Bladder microvascular endothelial cell (primary cell): ENCODE measurements at places on chromosomes 1 and 21. TPM values are rescaled to one million over a fixed set of nuclear protein-coding genes. Genes with fewer than 3 reads are reported as not detected.

The NCF2 gene
- under 0.01 TPM in 1 of 2 replicates, not detected in the other for total RNA-seq

The IGSF9 gene
- not detected in 2 replicates for total RNA-seq

The FAM110D gene
- 3.1 and 7.9 TPM in 2 replicates for total RNA-seq

The RGS4 gene
- 12.0 and 29.3 TPM in 2 replicates for total RNA-seq

The PAPPA2 gene
- total RNA-seq = 0.16 and 0.31 TPM in 2 replicates

The RUSC1 gene
- 11.3 and 12.4 TPM in 2 replicates for total RNA-seq

The ZP4 gene
- not detected in 2 replicates for total RNA-seq

The A3GALT2 gene
- not detected in 2 replicates for total RNA-seq

The CYP4A22 gene
- total RNA-seq = not detected in 2 replicates

The HPCAL4 gene
- not detected in 2 replicates for total RNA-seq

The PTPRF gene
- total RNA-seq = 58.9 and 785 TPM in 2 replicates
